ENCODE measurements at places on chromosomes 16 and 17.

- DNase-seq = no peak
Observed at GRCh38 chr16:61969077-61969382, 67.2 kb downstream of the CDH8 start.

- peak; percentile 26 for DNase-seq
Observed at GRCh38 chr17:60301649-60302048, 90.3 kb downstream of the USP32 start.

GRCh38 chr16:77943801-77944200 lies 78.5 kb upstream of the CLEC3A start:
- DNase-seq = no peak

DNA sequence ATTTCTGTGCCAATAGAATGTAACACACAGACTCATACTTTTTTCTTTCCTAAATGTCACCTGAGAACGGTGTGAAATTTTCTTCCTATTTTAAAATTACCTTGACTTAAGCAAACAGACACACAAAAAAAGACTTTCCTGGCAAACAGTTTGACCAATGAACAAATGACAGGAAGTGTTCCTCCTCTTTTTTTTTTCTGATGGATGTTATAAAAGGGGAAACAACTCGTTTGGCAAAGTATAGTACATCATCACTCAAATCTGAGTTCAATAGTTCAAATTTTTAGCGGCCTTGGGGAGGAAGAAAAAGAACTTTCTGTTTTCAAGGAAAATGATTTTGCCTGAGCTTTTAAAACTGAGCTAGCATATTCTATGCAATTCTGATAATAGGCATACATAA lies 19.8 kb downstream of the HS3ST3A1 start:
- no peak for DNase-seq

- no peak for DNase-seq
Observed at GRCh38 chr17:17963066-17963465, 9.1 kb downstream of the TOM1L2 start.

- no peak for DNase-seq
Observed at GRCh38 chr16:20727181-20727580, 14.4 kb downstream of the THUMPD1 start.

GRCh38 chr16:48381201-48381600 lies 4.0 kb downstream of the SIAH1 start:
- DNase-seq = no peak

- peak; percentile 28 for DNase-seq
Observed at GRCh38 chr17:64984851-64985521, 65.7 kb upstream of the LRRC37A3 start.

DNA sequence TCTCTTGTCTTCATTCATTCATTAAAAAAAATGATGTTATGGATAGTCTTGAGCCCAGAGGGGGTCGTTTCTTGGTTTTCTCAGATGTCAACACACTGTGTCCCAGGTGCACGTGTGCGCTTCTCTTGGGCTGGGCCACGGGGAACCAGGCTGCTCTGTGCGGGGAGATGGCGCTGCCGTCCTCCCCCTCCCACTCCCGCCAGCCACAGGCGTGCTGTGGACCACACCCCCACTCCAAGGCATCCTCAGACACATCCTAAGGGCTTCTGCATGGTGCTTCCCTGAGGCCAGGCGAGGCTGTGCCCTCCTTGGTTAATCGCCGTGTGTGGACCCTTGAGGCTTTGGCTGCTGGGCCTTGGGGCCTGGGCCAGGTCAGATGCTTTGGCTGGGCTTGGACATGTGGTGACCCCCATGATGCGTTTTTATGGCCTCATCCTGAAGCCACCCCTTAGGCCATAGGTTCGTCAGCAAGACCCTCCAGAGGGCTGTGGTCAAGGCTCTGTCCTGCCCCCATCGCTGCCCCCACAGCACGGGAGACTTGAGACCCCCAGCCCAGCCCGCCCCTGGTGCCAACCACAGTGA lies 245.7 kb upstream of the CIBAR2 start:
- DNase-seq = no peak

- DNase-seq = no peak
Observed at GRCh38 chr17:79095345-79096055, 20.9 kb downstream of the ENGASE start.

GRCh38 chr17:35868737-35869136 lies at the start of gene HEATR9:
Gene HEATR9 (minus strand): TSS chr17:35868891. CDS start chr17:35868742, 149 bp downstream.
- DNase-seq = no peak

DNA sequence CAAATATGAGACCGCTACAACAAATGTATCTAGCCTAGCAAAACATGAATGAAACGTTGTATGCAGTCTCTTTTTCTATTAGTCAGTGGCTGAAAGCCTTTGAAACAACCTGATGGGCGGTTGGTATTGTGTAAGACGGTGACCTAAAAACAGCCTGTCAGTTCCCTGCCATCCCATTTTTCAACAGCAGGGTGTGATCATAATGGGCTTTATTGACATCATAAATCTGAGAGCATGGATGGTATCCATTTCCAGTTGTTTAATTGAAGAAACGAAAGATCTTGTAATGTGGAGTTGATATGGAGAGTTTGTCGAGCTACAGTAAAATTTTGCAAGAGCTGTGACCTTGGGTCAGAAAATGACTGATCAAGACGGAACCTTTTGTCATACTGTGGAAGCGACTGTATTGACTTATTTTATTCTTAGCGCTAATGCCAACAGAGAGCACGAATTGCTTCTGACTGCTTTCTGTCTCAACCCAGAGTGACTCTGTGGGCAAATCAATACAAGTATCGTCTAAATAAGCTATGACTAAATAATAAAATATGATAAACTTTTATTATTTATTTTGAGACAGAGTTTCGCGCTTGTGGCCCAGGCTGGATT lies 12.3 kb upstream of the MEIOB start:
- peak; percentile 10 for DNase-seq

DNA sequence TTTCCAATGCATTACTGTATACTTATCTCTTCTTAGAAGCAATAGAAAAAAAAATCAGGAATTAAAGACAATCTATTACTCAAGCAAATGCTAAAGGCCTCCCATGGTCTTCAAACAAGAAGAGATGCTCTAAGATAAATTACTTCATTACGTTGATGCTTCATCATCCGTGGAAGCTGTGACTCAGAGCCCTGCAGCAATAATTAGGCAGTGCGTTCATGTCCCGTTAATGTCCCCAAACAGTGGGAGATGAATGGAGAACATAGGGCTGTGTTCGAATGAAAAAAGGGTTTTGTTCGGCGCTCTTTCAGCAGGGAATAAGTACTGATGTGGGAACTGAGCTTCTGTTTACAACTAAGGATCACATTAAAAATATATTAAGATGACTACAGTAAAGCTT lies 15.9 kb upstream of the PDXDC1 start:
- no peak for DNase-seq

GRCh38 chr17:38748149-38748891 lies at the start of gene PCGF2:
Gene PCGF2 (minus strand): TSS chr17:38748336. CDS start chr17:38740402, 7,934 bp downstream.
- DNase-seq = no peak

DNA sequence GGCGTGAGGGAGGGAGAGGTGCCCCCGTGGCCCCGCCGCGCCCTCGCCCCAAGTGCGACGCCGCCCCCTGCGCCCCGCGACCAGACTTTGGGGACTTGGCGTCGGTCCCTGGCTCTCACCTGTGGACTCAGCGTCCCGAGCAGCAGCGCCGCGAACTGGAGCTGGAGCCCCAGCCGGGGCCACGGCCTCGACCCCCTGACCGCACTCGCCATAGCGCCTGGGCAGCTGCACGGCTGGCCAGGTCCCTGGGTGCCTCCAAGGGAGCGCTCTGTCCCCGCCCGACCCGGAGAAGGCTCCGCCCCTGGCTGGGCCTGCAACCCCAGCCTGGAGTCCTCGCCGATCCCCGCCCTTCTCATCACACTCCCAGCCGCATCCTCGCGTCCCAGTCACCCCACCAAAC lies at the start of gene ERN2:
ERN2 (minus strand) TSS at position 247 of the 400 bp plus-strand sequence; CDS start at position 212, 35 bp downstream.
- DNase-seq = no peak

GRCh38 chr17:41519501-41520224 lies 973 bp upstream of the KRT15 start:
- no peak for DNase-seq

DNA sequence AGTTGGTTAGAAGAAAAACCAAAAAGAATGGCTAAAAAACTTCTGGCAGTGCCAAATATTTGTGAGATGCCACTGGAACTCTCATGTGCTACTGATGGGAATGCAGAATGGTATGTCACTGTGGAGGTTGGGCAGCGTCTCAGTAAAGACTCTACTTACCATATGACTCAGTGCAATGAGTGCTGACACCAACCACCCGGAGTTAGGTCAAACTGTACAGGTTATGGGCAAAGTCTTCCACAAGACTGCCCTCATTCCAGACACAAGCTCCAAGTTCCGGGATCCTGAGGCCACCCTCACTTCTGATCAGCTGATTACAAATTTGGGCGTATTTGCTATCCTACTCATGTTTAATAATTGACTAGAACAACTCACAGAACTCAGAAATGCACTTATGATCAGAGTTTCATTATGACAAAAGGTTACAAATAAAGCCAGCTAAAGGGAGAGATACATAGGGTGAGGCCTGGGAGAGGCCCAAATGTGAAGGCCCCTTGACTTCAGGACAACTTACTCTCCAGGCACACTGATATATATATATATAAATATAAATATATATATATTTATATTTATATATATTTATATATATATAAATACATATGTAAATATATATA lies 114.9 kb downstream of the TRIM37 start:
- no peak for DNase-seq

DNA sequence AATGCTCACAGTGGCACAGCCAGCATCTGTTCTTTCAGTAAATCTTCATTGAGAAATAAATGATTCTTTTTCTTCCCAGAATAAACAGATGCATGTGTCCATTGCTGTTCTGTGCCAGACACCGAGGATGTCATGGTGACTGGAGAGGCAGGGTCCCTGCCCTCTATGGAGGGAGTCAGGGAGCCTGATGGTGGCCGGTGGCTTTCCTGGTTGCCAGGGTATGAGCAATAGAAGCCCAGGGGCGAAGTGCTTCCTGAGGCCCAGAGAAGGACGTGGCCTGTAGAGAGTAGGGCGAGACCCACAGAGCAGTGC lies 29.9 kb upstream of the NUDT16L1 start:
- no peak for DNase-seq

DNA sequence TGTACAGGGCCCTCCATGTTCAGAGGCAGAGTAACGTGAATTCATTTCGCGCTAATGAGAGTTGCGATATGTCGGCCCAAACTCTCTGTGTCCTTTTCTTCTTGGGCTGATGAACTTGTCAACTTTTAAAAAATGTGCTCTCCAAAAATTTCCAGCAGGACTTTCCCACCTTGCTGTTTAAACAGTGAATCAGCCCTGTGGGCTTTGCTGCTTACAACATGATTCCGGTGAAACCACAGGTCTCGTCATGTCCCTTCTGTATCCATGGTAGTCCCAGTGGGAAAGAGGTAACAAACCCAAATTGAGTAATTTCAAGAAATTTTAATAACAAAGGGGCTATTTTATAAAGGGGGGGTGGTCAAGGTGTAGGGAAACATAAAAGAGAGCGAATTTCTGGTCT lies 612.9 kb downstream of the MAF start:
- no peak for DNase-seq

DNA sequence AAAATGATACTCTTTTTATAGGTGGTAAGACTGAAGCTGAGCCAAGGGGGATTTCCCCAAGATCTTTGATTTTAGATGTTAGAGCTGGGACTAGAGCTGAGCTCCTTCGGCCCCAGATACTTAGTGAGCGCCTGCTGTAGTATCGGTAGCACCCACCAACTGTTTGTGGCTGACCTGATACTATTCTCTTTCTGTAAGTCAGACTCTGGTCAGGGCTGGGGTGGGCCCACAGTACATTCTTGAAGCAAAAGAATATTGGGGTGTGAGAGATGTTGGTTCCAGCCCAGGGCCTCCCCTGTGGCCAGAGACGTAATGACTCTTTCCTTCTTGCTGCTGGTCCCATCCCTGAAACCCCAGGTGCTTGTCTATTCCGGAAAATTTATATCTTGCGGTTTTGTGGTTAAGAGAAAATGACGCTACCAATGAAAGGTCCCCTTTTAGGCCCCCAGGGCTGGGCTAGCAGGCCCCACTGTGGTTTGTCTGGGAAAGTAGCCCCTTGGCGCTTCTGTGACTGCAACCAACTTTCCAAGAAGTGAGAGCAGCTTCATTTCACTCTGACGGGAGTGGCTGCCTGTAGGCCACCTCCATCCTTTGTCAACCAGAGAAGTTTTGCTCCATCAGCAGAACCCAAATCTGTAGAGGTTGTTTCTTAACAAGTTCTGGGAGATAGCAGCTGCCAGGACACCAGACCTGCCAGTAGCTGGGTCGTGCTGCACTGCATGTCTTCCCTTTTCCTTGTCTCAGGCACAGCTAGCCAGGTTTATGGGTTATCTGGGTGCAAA lies 86.4 kb upstream of the LGALS9 start:
- peak; percentile 40 for DNase-seq

GRCh38 chr16:55284718-55285099 lies 39.3 kb upstream of the IRX6 start:
- no peak for DNase-seq

DNA sequence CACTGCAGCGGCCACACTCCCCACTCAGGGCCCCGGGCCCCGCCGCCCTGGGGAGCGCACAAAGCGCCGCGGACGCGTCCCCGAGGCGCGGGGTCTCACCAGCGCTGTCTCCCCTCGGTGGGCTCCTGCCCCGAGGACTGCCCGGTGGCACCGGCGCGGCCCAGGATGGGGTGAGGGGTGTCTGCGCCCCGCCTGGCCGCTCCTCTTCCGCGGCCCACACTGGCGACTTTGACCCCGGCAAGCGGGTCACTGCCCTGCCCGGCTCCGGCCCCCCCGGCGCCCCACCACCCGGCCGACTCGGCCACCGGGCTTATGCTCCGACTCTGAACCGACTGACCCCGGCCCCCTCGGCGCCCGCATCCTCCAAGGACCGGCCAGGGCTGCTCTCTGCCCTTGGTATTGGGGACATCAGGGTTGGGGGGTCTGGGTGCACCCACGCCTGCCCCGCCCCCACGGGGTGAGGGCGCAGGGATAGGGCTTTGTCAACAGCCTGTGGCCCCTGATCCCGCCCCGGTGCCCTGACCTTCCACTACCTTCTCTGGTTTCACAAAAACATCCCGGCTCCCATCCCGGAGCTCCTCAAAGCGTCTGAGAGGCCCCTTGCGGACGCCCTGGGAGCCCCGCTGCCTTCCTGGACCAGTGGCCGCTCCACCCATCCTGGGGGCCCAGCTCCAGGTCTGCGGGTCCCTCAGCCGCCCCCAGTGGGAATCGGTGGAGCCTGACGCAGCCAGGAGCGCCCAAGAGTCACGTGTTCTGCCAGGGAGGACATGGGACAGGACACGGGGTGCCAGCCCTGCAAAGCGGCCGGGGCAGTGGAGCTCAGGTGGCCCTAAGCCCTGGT lies 829 bp downstream of the GCGR start:
- DNase-seq = no peak
